ENCODE measurements at places on chromosomes 11 and 22.

- no peak for DNase-seq
Measured at GRCh38 chr22:29312218-29313125, 3.0 kb downstream of the RASL10A start.

DNA sequence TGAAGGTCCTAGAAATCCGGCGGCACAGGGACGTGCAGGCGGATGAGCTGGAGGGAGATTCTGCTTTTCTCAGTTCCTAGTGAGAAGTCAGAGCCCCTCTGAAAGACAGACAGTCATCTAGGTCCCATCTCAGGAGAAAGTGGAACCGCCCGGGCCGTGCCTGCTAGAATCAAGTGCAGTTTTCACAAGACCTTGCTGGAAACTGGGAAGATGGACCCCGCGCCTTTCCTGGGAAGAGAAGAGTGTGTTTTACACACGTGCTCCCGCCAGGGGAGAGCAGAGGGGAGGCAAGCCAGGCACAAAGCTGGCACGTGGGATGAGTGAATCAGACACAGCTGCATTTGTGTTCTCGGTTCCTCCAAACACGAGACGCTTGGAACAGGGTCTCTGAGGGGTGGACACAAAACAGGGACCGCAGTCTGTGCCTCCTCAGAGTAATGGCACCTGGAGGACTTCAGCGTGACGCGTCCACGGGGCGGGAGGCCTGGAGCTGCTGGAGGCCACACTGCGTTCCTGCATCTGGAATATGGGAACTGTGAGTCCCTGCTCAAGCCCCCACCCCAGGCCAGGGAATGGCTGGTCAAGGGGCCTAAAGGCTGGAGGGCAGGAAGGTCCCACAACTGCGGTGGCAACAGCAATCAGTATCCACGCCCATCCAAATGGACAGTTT is 218.3 kb downstream of the BRD1 start:
- no peak for DNase-seq

- no peak for DNase-seq
Measured at GRCh38 chr22:45828841-45829240, 148.1 kb downstream of the WNT7B start.

GRCh38 chr11:86248609-86249008 is 4.1 kb downstream of the EED start:
- DNase-seq = peak; percentile 21

DNA sequence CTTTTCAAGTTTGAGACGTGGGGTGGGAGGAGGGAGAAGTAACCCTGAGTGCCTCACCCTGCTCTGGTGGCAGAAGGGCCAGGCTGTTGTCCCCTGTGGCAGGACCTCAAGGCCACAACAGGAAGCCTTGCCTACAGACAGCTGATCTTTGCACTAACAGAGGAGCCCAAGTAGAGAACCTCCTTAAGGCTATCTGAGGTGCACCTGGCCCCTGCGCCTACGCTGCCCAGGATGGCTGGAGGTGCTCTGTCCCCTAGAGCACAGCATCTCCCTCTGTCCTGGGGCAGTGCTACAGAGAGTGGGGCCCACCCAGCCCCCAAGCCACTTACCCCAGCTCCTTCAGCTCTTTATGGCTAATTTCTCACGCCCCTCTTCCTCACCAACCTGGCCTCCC is 27.0 kb downstream of the MYO7A start:
- no peak for DNase-seq

DNA sequence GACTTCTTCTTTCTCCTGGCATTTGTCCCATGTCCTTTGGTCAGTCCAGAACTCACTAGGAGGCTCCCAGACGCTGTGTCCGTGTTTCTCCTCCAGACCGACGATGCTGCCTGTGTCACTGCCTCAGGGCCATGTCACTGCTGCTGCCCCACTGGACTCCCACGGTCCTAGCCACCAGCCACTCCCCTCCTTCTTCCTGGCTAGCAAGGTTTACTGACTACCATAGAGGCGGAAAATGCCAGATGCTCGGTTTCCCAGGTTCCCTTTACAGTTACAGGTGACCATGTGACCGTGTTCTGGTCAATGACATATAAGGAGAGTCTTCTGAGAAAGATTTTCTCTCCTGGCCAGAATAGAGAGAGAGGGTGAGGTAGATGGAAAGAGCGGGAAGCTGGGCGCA is 40.7 kb upstream of the RBFOX2 start:
- no peak for DNase-seq

DNA sequence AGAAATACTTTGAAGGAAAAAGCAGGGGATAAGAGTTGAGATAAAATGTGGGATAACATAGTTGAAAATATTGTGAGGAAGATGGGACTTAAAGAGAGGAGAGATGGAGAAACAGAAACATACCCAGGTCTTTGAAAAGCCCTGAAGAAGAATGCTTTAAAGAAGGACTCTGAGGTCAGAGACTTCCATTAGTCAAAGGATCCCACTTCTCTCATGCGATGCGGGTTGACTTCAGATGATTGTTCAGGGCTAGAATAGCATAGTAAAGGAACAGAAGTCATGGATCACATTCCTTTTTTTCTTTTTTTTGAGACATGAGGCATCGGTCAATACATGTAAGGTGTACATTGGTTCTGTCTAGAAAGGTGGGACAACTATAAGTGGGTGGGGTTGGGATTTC is 3.5 kb upstream of the JAM3 start:
- no peak for DNase-seq

- DNase-seq = no peak
Measured at GRCh38 chr11:47861728-47862127, 13.6 kb upstream of the NUP160 start.

- no peak for DNase-seq
Measured at GRCh38 chr11:75248924-75249256, 8.3 kb downstream of the TPBGL start.

GRCh38 chr11:95147364-95147905 is 57.8 kb downstream of the ENDOD1 start:
- no peak for DNase-seq

GRCh38 chr11:17544181-17544622 is at the start of gene USH1C:
Gene USH1C (minus strand): TSS chr11:17544416. CDS start chr11:17544307, 109 bp downstream.
- DNase-seq = peak; percentile 17

GRCh38 chr11:65546217-65546958 is 11.8 kb downstream of the LTBP3 start:
- peak; percentile 97 for DNase-seq

DNA sequence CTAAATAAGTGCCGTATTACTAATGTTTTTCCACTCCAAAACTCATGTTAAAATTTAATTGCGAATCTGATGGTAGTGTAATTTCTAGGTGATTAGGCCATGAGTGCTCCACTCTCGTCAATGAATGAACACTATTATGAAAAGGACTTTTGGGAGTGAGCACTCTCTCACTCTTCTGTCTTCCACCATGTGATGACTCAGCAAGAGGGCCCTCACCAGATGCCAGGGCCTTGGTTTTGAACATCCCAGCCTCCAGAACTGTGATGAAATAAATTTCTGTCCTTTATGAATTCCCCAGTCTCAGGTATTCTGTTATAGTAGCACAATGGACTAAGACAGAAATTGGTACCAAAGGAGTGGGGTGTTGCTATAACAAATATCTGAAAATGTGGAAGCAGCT is 8.1 kb downstream of the JRKL start:
- no peak for DNase-seq

DNA sequence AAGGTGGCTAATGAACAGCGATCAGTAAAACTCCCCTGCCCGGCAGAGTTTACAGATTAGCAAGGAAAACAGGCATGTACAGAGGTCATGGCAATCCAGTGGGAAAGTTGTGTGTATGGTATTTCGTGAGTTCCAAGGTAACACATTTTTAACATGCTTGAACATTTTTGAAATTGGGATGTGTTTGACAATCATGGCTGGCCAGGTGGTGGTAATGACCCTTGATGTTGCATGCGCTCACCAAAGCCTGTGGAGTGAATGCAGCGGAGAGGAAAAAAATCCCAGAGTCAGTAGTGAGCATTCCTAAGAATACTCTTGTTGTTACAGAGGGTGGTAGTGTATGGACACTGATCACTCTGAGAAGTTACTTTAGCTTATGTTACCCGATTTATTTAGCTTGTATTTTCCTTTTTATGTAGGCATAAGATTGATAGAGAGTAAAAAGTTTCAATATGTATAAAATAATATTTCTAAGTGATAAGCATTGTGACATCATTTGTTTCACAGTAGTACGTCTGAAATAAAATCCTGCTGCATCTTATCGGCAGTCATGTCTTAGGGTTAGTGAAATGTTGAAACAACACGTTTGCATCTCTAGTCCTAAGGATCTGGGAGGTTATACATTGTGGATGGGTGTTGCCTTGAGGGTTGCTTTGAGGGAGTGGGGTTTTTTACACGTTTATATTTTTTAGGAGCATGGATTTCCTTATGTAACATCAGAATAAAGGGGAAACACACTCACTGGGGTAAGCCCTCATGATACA is 8.7 kb downstream of the TEAD1 start:
- DNase-seq = no peak

- no peak for DNase-seq
Measured at GRCh38 chr22:35860087-35860733, 142.5 kb downstream of the APOL5 start.

DNA sequence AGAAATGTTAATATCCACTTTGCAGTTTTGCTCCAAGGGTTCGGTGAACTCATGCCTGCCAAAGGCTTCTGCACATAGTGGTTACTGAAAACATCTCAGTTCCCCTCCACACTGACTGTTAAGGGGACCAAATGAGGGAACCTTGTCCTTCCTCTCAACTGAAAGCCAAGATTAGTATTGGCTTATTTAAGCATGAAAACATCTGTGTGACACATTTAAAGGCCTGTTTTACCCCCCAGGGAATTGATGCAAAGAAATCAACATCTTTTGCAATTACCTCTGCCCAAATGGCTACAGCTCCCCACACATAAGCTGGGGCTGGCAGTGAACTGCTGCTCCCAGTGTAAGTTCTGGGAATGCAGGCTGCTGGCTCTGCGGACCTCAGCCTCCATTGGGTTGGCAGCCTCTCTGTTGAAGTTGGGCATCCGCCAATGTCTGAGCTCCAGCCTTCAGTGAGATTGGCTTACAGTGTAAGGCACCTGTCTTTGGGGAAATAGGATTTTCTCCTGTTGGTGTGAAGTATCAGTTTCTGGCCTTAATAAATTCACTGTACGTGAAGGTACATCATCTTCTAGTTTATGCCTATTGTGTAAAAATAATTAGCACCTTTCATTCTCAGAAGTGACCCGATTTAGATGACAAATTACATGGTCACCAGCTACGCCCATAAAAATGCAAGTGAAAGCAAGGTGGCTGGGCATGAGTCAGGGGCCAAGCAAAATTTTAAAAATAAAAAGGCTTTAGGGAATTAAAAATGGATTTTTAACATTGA is 213.4 kb upstream of the SYN3 start:
- DNase-seq = no peak

DNA sequence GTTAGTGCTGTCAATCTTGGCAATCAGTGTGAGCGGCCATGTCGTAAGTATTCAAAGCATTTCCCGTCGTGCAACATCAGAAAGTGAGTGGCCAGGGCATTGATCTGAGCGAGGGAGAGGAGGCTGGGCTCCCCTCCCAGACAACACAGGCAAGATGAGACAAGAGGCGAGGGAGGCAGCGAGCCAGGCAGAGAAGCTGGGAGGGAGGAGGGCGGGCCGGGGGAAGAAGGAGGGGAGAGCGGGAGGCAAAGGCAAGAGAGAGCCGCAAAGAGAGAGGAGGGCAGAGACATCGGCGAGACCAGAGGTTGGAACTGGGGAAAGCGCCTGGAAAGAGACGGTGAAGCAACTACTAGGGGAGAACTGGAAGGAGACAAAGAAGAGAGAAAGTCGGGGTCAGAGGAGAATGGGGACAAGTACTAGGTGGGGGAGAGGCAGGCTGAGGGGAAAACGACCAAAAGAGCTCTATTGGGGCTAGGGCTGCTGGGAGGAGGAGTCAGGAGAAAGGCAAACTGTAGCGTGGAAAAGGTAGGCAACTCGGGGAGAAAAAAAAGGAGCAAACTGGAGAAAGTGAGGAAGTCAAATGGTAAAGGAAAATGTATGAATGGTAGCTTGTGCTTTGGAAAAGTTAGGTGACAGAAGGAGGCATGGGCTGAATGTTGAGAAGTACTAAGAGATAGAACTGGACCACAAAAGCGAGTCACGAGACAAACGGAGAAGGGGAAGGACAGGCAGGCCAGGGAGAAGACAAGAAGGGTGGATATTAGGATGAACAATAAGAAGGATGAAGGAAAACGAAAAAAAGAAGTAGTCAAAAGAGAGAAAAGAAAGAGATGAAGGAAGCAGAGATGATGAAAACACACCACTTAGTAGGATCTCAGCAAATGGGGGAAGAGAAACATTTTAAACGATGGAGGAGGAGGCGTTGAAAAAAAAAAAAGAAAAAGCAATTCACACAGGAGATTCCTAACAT is 130.5 kb upstream of the C11orf58 start:
- DNase-seq = no peak

GRCh38 chr11:45335434-45335833 is 49.3 kb upstream of the SYT13 start:
- DNase-seq = no peak

DNA sequence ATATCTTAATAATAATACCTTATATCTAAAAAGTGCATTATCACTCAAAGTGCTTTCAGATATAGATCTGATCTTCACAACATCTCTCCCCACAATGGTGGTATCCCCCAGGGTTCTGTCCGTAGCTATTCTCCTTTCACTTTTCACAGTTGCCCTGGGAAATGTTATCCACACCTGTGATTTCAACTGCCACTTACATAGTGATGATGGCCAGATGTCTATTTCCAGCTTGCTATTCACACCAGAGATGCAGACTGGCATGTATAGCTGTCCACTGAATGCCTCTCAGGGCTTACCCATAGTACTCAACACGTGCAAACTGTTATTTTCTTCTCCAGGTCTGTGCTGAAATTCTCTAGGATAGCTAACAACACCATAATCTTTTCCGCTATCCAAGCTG is 724.7 kb downstream of the DLG2 start:
- no peak for DNase-seq

GRCh38 chr11:75242722-75243600 is 2.4 kb downstream of the TPBGL start:
- DNase-seq = no peak

GRCh38 chr22:47811971-47812370 is 1049.5 kb downstream of the TBC1D22A start:
- DNase-seq = no peak

DNA sequence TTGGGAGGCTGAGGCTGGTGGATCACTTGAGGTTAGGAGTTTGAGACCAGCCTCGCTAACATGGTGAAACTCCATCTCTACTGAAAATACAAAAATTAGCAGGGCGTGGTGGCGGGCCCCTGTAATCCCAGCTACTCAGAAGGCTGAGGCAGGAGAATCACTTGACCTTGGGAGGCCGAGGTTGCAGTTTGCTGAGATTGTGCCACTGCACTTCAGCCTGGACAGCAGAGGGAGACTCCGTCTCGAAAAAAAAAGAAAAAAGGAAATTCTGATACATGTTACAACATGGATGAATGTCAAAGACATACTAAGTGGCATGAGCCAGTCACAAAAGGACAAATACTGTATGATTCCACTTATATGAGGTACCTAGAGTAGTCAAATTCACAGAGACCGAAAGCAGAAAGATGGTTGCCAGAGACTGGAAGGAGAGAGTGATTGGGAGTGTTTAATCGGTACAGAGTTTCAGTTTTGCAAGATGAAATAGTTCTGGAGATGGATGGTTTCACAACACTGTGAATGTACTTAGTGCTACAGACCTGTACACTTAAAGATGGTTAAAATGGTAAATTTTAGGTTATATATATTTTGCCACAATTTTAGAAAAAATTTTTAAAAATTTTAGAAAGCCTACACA is 92.3 kb downstream of the BLID start:
- DNase-seq = no peak

- DNase-seq = no peak
Measured at GRCh38 chr11:120501440-120501839, 10.1 kb upstream of the GRIK4 start.

- DNase-seq = no peak
Measured at GRCh38 chr22:19757985-19758895, 2.3 kb upstream of the TBX1 start.
